T-cell (primary cell): ENCODE measurements at places on chromosomes 5 and 9. TPM values are rescaled to one million over a fixed set of nuclear protein-coding genes. Genes with fewer than 3 reads are reported as not detected.

GRCh38 chr9:14903040-14903439 is 7.2 kb downstream of the FREM1 start:
- no peaks in the 10 kb centered on the region for H3K4me1 ChIP-seq
- H3K27ac ChIP-seq: no peak overlapping the region
- H3K4me3 ChIP-seq: no peak overlapping the region
- DNase-seq: no peak
- no peaks in the 10 kb centered on the region for H3K27me3 ChIP-seq

GRCh38 chr5:39482098-39482497 is 57.3 kb upstream of the DAB2 start:
- H3K36me3 ChIP-seq: no peaks in the 10 kb centered on the region
- H3K27me3 ChIP-seq: no peaks in the 10 kb centered on the region
- no peaks in the 10 kb centered on the region for H3K4me1 ChIP-seq
- no peak overlapping the region for H3K27ac ChIP-seq

DNA sequence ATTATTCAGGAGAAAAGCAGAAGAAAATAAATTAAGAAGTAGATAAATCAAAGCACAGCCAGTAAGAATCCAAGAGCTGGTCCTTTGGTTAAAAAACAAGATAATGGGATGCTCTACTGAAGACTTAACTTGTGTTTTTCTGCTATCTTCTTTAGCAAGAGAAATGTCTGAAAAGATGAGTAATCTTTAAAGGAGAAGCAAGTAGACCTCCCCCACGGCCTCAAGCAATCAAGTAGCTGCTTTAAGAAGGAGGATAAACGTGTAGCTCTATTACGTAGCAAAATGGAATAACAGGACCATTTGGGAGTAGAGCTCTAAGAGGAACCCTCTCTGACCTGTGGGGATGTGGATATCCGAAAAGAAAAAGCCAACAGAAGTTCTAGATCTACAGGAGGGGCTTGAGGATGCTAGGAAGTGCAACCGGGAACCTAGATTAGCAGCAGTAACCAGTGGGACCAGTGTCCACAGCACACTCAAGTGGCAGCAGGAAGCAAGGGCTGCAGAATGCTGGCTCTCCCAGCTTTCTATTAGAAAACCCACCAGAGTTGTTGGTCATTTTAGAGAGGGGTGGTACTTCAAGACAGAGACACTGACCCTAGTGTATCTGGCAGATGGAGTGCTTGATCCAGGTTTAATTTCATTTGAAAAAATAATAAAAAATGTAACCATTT is 185.4 kb downstream of the GABBR2 start:
- DNase-seq: no peak
- H3K4me3 ChIP-seq: no peak overlapping the region
- H3K4me1 ChIP-seq: no peaks in the 10 kb centered on the region
- H3K36me3 ChIP-seq: no peaks in the 10 kb centered on the region
- peaks cover 19% of the 10 kb centered on the region for H3K27me3 ChIP-seq
- no peak overlapping the region for H3K27ac ChIP-seq

- H3K4me3 ChIP-seq: no peak overlapping the region
- no peaks in the 10 kb centered on the region for H3K36me3 ChIP-seq
- H3K4me1 ChIP-seq: no peaks in the 10 kb centered on the region
- H3K27me3 ChIP-seq: no peaks in the 10 kb centered on the region
These were observed 706.7 kb upstream of the PTPRD start for GRCh38 chr9:11319538-11319937.

- no peaks in the 10 kb centered on the region for H3K36me3 ChIP-seq
- H3K27me3 ChIP-seq: no peaks in the 10 kb centered on the region
- no peak overlapping the region for H3K4me3 ChIP-seq
- H3K27ac ChIP-seq: no peak overlapping the region
- H3K4me1 ChIP-seq: peaks cover 13% of the 10 kb centered on the region
These were observed 27.5 kb downstream of the FAM163B start for GRCh38 chr9:133581513-133582343.

- no peak overlapping the region for H3K4me3 ChIP-seq
- peaks cover 6% of the 10 kb centered on the region for H3K4me1 ChIP-seq
- no peak for DNase-seq
- no peak overlapping the region for H3K27ac ChIP-seq
These were observed 4.0 kb upstream of the GADD45G start for GRCh38 chr9:89600831-89601230.

DNA sequence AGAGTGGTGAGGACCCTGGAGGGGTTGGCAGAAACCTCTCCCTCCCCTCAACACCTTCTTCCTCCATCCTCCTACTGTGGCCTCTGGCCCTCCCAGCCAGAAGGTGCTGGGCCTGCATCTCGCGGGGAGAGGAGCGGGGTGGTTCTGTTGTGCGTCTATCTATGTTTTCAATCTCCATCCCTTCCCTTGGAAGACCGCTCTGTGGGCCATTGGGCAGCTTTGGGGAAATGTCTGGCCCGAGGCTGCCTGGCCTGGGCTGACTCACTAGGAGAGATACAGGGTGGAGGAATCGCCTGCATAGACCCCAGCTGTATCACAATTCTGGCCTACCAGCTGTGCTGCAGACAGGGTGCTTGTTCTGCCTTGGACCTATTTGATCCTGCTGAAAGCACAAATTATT is 48.4 kb upstream of the DAB2IP start:
- H3K27ac ChIP-seq: no peak overlapping the region
- DNase-seq: no peak
- no peak overlapping the region for H3K4me3 ChIP-seq
- H3K36me3 ChIP-seq: no peaks in the 10 kb centered on the region

DNA sequence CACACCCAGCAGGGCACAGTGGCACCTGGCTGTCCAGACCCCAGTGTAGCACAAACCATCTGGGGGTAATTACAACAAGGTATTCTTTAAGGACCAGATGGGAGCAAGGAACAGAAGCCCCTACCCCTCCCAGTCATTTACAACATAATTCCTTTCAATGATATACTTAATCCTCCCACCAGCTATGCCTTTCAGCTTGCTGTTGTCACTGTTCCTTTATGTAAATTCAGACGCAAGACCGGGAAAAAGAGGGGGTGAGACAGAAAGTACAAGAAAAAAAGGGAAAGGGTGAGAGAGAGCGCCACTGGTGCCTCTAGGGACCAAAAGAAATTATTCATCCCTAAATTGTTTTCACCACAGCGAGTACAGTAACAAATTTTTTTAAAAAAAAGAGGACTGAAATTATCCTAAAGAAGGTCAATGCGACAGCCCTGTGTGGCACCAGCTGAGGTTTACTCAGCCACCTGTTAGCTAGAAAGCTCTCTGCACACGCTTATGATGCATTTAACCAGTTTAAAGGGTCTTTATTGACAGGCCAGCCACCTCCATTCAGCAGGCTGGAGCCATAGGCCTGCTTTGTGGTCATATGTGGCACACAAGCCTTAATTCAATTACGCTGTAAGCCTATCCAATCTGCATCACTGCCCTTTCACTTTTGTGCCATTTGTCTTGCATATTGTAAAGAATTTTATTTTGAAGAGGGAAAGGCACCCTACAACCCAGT is 210.2 kb upstream of the ISL1 start:
- H3K27ac ChIP-seq: no peak overlapping the region
- no peaks in the 10 kb centered on the region for H3K27me3 ChIP-seq
- no peaks in the 10 kb centered on the region for H3K36me3 ChIP-seq
- H3K4me1 ChIP-seq: no peaks in the 10 kb centered on the region
- no peak for DNase-seq
- no peak overlapping the region for H3K4me3 ChIP-seq

DNA sequence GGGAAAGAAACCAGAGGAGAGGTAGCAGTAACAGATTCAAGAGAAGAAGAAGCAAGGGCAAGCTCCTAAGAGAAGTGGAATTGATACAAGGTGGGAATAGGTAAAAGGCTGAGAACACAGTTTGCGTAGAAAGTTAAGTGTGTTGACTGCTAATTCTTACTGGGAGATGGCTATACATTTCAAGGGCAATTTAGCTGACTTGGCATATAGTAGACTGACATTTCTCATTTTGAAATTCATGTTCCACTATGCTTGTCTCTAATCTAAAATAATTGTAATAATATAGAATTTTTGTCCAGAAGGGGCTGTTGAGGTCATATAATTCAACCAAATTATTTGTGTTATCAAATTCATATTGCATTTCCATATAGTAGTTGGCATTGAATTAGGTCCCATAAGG is 144.0 kb downstream of the ATG10 start:
- no peaks in the 10 kb centered on the region for H3K36me3 ChIP-seq
- DNase-seq: no peak
- no peaks in the 10 kb centered on the region for H3K27me3 ChIP-seq
- H3K27ac ChIP-seq: no peak overlapping the region

- no peak overlapping the region for H3K27ac ChIP-seq
- H3K36me3 ChIP-seq: no peaks in the 10 kb centered on the region
- DNase-seq: no peak
- H3K27me3 ChIP-seq: no peaks in the 10 kb centered on the region
- H3K4me1 ChIP-seq: no peaks in the 10 kb centered on the region
- H3K4me3 ChIP-seq: no peak overlapping the region
These were observed 140.7 kb downstream of the GNA14 start for GRCh38 chr9:77507212-77507961.

DNA sequence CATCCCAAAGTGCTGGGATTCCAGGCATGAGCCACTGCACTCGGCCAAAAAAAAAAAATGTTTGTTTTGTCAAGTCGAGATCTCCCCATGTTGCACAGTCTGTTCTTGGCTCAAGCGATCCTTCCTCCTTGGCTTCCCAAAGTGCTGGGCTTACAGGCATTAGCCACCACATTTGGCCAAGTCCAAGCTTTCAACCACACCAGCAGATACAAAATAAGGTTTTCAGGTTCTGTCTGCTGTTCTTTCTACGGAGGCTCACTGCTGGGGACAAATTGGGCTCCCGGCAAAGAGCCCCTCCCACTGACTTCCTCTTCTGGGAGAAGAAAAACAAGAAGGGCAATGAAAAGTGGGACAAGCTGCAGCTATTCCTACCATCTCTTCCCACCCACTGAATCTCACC is 37.6 kb upstream of the GGTA1 start:
- H3K4me3 ChIP-seq: no peak overlapping the region
- DNase-seq: no peak
- H3K27ac ChIP-seq: no peak overlapping the region
- H3K4me1 ChIP-seq: no peaks in the 10 kb centered on the region
- no peaks in the 10 kb centered on the region for H3K36me3 ChIP-seq

DNA sequence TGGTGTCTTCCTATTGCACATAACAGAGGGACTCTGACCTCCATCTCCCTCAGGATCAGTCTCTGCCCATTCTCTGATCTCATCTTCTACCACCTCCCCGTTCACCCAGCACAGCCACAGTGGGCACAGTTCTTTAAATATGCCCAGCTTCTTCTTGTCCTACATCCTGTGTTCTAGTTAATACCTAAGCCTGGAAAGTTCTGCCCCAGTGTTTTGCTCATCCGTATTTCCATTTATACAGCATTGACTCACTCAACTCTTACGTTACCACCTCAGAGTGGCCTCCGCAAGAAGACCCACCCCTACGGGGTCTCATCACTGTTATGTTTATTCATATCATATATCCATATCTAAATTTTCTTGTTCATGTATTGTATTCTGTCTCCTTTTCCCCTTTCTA is 315.5 kb downstream of the ADGRV1 start:
- no peak overlapping the region for H3K4me3 ChIP-seq
- DNase-seq: no peak
- H3K36me3 ChIP-seq: no peaks in the 10 kb centered on the region
- no peaks in the 10 kb centered on the region for H3K27me3 ChIP-seq
- H3K4me1 ChIP-seq: peaks cover 12% of the 10 kb centered on the region
- no peak overlapping the region for H3K27ac ChIP-seq

GRCh38 chr9:13975611-13976290 is 338.2 kb downstream of the NFIB start:
- no peaks in the 10 kb centered on the region for H3K36me3 ChIP-seq
- no peaks in the 10 kb centered on the region for H3K27me3 ChIP-seq
- no peaks in the 10 kb centered on the region for H3K4me1 ChIP-seq
- H3K27ac ChIP-seq: no peak overlapping the region
- DNase-seq: no peak
- no peak overlapping the region for H3K4me3 ChIP-seq

DNA sequence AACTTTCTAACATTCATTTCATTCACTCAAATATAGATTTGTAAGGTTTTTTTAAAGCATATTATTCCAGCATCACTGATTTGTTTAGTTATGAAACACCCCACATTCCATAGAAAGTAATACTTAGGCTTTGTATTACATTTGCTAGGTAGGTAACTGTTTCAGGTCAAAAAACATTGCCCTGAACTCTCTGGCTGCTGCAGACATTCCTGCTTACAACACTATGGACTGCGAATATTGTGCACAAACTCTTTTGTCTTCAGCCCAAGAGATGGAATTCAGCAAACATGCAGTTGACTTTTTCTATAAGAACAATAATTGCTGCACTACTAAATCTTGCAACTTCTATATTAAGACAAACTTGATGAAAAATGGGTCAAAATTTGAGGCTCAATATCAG is 301.0 kb downstream of the ARL15 start:
- H3K4me1 ChIP-seq: no peaks in the 10 kb centered on the region
- no peak overlapping the region for H3K4me3 ChIP-seq
- no peak for DNase-seq

GRCh38 chr5:174769005-174769404 is 44.6 kb downstream of the MSX2 start:
- H3K27ac ChIP-seq: no peak overlapping the region
- H3K36me3 ChIP-seq: no peaks in the 10 kb centered on the region
- no peaks in the 10 kb centered on the region for H3K4me1 ChIP-seq
- peaks cover 4% of the 10 kb centered on the region for H3K27me3 ChIP-seq

DNA sequence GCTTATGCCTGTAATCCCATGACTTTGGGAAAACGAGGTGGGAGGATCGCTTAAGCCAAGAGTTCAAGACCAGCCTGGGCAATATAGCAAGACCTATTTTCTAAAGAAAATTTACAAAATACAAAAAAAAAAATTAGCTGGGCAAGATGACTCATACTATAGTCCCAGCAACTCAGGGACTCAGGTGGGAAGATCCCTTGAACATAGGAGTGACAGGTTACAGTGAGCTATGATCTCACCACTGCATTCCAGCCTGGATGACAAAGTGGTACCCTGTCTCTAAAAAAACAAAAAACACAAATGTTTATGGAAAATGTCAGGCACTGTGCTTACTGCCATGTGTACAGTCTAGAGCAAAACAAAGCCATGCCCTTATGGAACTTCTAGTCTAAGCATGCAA is 823.3 kb upstream of the DMAC1 start:
- H3K27ac ChIP-seq: no peak overlapping the region
- no peaks in the 10 kb centered on the region for H3K36me3 ChIP-seq

RANBP17 gene
- total RNA-seq: 0.58 TPM

OTP gene
- not detected for total RNA-seq

SPATA31D4 gene
- not detected for total RNA-seq

LYRM7 gene
- 17.0 TPM for total RNA-seq

CORO2A gene
- 12.4 TPM for total RNA-seq

IQGAP2 gene
- total RNA-seq: 72.5 TPM
